Articular chondrocyte of knee joint (primary cell): ENCODE measurements at places on chromosomes 7 and 10. TPM values are rescaled to one million over a fixed set of nuclear protein-coding genes. Genes with fewer than 3 reads are reported as not detected.

PLAC9 gene
- total RNA-seq, result 25.4 and 28.7 TPM in 2 replicates

HKDC1 gene
- total RNA-seq, result 0.13 and 0.54 TPM in 2 replicates

CC2D2B gene
- total RNA-seq, result 0.13 and 0.65 TPM in 2 replicates

BTBD16 gene
- not detected in 2 replicates for total RNA-seq

KLLN gene
- 0.39 and 0.54 TPM in 2 replicates for total RNA-seq

LYZL2 gene
- not detected in 2 replicates for total RNA-seq

UTF1 gene
- not detected in 2 replicates for total RNA-seq

SOSTDC1 gene
- not detected in 2 replicates for total RNA-seq

C7orf57 gene
- total RNA-seq, result under 0.01 TPM in 1 of 2 replicates, not detected in the other

LRRD1 gene
- total RNA-seq, result 0.43 and 0.65 TPM in 2 replicates

KIF20B gene
- 12.8 and 16.6 TPM in 2 replicates for total RNA-seq

FOXP2 gene
- total RNA-seq, result 10.1 and 17.0 TPM in 2 replicates

CHCHD1 gene
- 18.0 and 18.2 TPM in 2 replicates for total RNA-seq

MSMB gene
- total RNA-seq, result not detected in 2 replicates

GLUD1 gene
- total RNA-seq, result 180 and 203 TPM in 2 replicates

FZD1 gene
- 12.1 and 12.9 TPM in 2 replicates for total RNA-seq

PNLIPRP2 gene
- not detected in 2 replicates for total RNA-seq

MOGAT3 gene
- not detected in 2 replicates for total RNA-seq

TUBB8 gene
- not detected in 2 replicates for total RNA-seq

CCM2 gene
- total RNA-seq, result 25.2 and 27.8 TPM in 2 replicates

FZD8 gene
- total RNA-seq, result 23.4 and 31.1 TPM in 2 replicates

CLDN3 gene
- total RNA-seq, result 0.11 TPM in 1 of 2 replicates, not detected in the other

ADCY1 gene
- 0.39 and 0.43 TPM in 2 replicates for total RNA-seq

DRGX gene
- not detected in 2 replicates for total RNA-seq

RGS10 gene
- 32.3 and 32.7 TPM in 2 replicates for total RNA-seq

OSBPL3 gene
- total RNA-seq, result 16.3 and 23.5 TPM in 2 replicates

OR2A1 gene
- 0.32 and 0.39 TPM in 2 replicates for total RNA-seq
